ENCODE measurements at places on chromosomes 2 and 18. TPM values are rescaled to one million over a fixed set of nuclear protein-coding genes. Genes with fewer than 3 reads are reported as not detected.

MGAT4A gene
- not detected for total RNA-seq

DNA sequence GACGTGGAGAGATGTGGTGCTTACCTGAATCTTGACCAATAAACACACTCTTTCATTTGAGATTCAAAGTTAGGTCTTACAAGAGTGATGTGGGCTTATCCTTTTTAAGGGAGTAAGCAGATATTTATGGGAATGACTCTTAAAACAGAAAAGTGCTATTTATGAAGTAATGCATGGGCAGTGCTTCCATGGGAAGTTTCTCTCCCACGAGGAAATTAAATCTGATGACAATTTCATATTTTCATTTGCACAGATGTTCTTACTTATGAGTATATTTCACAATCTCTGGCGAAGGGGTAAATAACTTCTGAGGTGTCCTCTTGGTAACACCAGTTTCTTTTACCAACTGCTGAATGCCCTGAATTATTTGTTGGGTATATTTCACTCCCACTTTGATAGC lies 21.0 kb downstream of the PNPT1 start:
- peak; percentile 53 for DNase-seq

DNA sequence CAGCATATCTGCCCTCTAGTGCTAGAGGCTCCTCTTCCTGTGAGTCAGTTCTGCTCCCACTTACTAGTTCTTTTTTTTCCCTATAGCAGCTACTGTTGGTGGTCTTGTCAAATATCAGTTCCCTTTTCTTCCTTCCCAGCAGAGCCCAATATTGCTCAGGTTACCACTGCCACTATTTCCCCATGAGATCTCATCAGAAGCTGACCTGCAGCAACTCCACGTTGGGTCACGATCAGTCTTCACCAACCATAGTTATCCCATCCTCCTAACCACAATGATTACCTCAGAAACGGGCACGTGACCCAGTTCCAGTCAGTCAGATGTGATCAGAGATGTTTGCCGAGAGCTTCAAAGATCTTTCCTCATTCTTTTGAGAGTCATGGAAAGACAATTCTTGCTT lies 59.7 kb upstream of the CAPN13 start:
- no peak for DNase-seq

DNA sequence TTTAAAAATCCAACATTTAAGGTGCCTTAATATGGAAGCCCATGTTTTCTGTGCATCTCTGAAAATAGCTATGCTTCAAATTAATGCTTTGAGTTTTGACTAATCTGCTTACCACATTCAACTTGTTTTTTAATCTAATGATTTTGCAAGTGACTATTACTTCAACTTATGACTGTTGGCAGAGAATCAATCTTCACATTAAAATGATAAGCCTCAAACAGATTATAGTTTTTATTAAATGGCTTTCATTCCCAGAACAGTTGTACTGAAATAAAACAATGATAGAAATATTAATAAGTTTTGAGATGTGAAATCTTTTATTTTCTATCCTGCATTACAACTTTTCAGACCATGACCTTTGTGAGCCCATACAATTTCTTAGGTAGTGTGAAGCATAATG lies 347.5 kb downstream of the ZNF804A start:
- DNase-seq: no peak

GPR35 gene
- total RNA-seq: 0.32 TPM

DNA sequence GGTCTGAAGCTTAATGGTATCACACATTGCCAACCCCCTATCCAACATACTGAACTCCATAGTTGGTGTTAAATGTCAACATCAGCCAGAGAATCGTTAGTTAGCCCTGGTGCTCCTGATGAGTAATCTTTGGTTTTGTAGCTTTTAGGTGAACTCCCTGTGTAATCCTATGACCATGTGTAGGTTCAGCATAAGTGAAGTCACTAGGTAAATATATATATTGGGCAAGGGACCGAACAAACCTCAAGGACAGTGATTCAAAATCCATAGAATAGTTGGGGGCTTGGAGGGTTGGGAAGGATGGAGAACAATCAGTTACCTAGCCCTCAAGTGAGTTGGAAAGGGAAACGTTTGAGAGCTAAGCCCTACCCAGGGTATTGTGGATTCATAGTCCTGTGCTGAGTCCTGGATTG lies 16.0 kb upstream of the AP1S3 start:
- no peak for DNase-seq

- DNase-seq: no peak
Measured at GRCh38 chr2:26590508-26590907, 50.7 kb downstream of the CIB4 start.

DNA sequence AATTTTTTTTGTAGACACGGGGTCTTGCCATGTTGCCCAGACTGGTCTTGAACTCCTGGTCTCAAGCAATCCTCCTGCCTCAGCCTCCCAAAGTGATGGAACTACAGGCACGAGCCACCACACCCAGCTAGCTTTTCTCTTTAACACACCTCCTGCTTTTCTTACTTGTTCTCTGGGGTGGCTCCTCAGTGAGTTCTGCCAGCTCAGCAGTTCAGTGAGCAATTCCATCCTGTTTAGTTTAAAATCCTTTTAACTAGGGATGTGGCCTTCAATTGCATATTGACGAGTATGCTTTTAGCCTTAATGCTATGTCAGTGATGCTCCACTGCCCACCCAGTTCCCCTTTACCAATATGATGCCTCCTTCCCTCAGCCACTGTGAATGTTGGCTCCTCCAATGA lies 16.1 kb downstream of the ZNF397 start:
- no peak for DNase-seq

CHRNG gene
- not detected for total RNA-seq
